Upper lobe of left lung (tissue), 6 donors: ENCODE measurements at places on chromosomes 12 and 14. TPM values are rescaled to one million over a fixed set of nuclear protein-coding genes. Genes with fewer than 3 reads are reported as not detected.

- peak; percentile 63 for DNase-seq
Observed at GRCh38 chr12:131116468-131117117, 162.9 kb downstream of the ADGRD1 start.

DNA sequence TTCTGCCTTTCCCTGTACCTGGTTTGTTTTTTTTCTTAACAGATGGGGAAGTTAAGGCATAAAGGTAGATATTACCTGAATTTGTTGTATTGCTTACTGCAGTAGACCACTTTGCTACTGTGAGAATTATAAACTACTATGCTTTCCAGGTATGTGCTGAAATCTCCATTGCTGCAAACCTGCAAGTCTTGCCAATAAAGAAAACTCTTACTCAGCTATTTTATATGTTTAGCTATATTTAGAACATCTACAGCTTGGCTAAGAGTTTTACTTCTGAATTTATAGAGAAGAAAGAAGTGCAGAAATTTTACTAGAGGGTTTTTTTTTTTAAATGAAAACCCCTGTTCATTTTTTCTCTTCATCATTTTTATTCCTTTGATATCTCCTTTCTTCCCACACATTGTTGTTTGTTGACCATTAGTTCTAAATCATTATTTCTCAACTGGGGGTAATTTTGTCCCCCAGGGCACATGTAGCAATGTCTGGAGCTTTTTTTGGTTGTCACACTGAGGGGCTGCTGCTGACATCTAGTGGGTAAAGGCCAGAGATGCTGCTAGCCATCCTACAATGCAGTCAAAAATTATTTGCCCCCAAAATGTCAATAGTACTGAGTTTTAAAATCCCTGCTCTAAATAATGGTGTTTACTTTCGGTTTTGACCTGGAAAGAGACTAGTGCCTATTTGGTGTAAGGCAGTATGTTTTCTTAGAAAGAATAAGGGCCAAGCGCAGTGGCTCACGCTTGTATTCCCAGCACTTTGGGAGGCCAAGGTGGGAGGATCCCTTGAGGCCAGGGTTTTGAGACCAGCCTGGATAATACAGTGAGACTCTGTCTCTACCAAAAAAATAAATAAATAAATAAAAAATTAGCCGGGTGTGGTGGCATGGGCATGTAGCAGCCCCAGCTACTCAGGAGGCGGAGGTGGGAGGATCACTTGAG, 48.6 kb downstream of the PCNX1 start:
- DNase-seq: no peak

GRCh38 chr12:15230137-15230536, 8.9 kb upstream of the RERG start:
- no peak for DNase-seq

DNA sequence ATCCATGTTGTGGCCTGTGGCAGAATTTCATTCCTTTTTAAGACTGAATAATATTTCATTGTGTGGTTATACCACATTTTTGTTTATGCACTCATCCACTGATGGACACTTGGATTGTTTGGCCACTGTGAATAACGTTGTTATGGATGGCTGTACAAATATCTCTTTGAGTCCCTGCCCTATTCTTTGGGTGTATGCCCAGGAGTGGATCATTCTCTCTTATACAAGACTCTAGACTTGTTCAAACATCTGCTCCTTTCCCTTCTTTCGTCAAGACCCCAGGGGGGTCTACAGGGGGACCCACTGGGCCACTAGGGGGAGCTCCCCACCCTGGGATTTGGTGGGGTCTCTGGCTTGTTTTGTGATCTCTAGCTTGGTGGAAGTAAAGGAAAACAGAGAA, 77.4 kb downstream of the FBXL14 start:
- DNase-seq: no peak

GRCh38 chr14:88352698-88353097, 29.6 kb upstream of the KCNK10 start:
- DNase-seq: no peak

DNA sequence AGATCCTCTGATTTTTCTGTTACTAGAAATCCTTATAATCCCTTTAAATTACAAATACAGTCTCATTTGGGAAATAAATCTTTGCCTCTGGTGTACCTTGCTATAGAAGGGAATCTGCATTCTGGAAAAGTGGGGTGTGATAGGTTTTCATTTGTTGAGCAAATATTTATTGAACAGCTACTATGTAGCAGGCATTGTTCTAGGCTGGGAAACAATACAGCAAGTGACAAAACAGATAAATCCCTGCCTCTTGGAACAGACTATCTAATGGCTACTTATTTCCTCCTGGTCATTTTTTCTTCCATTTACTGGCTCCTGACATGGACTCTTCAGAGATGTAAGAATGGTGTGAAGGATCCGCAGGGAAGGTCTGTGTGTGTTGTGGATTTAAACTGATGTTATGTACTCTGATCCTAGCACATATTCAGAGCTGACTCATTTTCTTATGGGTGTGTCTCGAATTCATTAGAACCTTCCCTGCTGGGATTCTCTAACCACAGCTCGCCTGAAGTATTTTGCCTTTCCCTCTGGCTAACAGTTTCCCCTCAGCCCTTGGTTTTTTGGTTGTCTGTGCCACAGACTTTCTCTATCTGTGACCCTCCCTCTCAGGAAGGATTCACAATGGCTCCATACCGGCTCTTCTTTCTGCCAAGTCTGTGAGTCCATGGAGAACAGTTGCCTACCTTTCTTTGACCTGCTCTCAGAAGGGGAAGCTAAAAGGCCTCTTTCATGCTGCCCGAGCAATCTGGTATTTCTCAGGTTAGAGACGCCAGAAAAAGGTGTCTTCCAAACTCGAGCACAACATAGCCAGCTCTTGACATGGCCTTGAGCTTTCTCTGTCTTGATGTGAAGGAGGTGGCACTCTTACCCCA, 53.7 kb downstream of the TMTC2 start:
- DNase-seq: no peak

Gene TRIAP1
- 18.7 TPM for total RNA-seq

Gene TMEM30B
- 15.7 TPM for total RNA-seq

Gene C12orf54
- total RNA-seq: not detected

Gene DLK1
- total RNA-seq: not detected

Gene C1QL4
- total RNA-seq: not detected

Gene TUBA1C
- total RNA-seq: 50.3 TPM

DNA sequence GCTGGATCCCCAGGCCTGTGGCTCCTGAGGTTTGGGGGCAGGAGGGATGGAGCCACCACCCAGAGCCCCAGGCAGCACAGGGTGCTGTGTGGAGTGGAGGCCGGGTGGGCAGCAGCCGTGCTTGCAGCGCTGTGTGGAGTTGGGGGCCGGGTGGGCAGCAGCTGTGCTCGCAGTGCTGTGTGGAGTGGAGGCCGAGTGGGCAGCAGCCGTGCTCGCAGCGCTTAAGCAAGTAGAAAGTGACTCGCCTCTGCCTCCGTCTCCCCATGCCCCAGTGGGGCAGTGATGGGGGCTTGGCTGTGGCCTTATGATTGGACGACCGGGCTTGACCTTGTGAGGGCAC, 10.3 kb downstream of the CEP170B start:
- peak; percentile 64 for DNase-seq

- peak; percentile 91 for DNase-seq
Observed at GRCh38 chr14:24171422-24172260, at the start of gene REC8. TSS of gene REC8 (plus strand) at chr14:24172080. CDS start at chr14:24172553, 473 bp downstream.

Gene GPR135
- total RNA-seq: 10.5 TPM

- DNase-seq: no peak
Observed at GRCh38 chr12:3336606-3337311, 154.2 kb upstream of the PRMT8 start.

- DNase-seq: no peak
Observed at GRCh38 chr14:104632781-104633180, 28.2 kb upstream of the TMEM179 start.

Gene RNF212B
- total RNA-seq: not detected

DNA sequence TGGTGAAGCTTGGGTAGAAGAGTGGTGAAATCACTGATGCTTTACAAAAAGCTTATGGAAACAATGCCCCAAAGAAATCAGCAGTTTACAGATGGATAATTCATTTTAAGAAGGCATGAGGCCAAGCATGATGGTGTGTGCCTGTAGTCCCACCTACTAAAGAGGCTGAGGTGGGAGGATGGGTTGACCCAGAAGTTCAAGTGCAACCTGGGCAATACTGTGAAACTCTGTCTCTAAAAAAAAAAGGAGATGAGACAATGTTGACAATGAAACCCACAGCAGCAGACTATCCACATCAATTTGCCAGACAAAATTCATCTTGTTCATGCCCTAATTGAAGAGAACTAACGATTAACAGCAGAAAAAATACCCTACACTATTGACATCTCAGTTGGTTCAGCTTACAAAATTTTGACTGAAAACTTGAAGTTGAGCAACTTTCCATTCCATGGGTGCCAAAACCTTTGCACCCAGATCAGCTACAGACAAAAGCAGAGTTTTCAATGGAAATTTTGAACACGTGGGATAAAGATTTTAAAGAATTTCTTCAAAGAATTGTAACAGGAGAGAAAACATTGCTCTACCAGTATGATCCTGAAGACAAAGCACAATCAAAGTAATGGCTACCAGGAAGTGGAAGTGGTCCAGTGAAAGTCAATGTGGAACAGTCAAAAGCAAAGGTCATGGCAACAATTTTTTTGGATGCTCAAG, 26.7 kb downstream of the BTG1 start:
- no peak for DNase-seq

DNA sequence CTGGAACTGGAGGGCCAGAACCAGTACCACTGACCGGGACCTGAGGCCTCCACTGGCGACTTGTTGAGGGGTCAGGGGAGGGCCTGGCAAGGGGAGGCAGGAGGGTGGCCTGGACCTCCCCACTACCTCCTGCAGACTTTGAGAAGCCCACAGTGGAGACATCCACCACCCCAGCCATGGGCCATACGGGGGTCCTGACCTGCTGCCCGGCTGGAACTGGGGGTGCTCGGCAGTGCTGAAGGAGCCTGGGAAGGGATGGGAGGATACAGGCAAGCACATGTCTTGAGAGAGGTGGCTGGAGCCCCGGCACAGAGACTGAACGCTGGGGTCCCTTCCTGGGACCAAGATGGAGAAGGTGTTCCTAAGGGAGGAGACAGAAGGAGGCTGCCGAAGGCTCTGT, 14.3 kb downstream of the NGB start:
- no peak for DNase-seq

DNA sequence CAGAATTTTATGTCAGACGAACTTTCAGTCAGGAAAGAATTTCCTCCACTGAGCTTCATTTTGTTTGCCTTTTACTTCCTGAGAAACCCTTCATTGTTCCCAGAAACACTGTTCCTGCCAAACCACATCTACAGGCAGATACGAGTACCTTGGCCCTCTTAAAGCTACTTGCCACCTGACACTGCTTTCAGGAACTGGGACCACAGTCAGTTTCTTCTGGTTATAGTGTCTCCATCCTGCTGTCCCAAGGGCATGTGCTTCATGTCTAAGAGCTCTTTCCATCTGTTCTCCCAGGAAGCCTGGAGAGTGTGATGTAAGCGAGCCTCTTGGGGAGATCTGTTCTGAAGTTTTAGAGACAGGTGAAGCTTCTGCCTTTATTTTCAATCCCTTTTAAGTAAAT, 161.7 kb upstream of the PLEKHA5 start:
- peak; percentile 74 for DNase-seq

DNA sequence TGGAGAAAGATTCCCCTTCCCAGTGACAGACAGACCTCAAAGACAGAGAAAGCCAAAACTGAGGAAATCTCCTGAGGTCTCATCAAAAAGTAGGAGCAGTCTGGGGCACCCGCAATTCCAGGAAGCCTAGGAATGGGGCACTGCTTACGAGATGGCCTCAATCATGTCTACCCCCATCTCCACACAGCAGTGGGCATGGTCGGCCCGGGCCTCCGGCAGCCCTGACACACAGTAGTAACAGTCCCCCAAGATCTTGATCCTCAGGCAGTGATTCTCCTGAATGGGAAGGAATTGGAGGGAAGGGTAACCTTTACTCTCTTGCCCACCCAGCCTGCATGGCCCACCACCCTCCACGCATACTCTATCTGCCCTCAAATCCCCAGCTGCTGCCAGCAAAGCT, 11.9 kb downstream of the ADCY6 start:
- DNase-seq: no peak

- DNase-seq: no peak
Observed at GRCh38 chr14:92590176-92590575, 76.6 kb downstream of the RIN3 start.

DNA sequence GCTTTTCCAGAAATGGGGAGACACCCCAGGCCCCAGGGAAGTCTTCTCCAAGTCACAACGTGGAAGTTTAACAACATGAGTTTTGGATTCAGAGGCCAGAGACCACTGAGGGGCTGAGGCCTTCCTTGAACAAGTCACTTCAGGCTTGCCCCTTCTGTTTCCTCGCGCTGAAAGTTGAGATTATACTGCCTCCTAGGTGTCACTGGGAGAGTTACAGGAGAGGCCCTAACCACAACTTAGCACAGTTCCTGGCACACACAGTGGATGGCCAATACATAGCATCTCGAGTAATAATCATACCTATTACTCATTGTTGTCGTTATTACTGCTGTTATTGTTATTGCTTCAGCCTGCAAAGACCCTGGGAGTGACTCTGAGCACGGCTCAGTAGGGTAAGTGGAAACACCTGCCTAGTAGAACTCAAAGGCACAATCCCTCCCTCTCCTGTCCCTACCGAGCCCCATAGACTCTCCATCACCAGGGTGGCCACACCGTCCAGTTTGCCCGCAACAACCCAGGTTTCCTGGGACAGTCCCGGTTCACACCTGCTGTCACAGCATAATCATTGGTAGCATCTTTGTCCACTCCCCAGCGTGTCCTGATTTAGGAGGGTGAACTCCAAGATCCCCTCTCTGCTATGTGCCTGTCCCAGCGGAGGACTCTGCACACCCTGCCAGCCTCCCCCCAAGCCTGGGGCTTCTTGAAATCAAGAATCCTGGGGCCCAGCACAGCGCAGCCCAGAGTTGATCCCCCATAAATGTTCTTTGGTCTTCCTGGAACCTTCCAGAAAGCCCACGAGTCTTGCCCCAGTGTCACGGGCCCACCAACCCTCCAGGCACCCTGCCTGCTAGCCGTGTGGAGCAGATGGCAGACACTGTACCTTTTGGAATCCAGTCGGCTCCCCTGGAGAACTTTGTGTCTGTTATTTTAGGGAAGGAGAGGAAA, 85.0 kb downstream of the SYNE3 start:
- no peak for DNase-seq

- no peak for DNase-seq
Observed at GRCh38 chr12:52427083-52427482, 7.1 kb downstream of the KRT75 start.

- DNase-seq: no peak
Observed at GRCh38 chr12:127145241-127145928, 1121.6 kb upstream of the TMEM132C start.

Gene CSRNP2
- 29.6 TPM for total RNA-seq
